ENCODE measurements at places on chromosomes 2 and 18.

- DNase-seq: no peak
- H3K27me3 ChIP-seq: no peaks in the 10 kb centered on the region
- H3K27ac ChIP-seq: no peak overlapping the region
- peaks cover 9% of the 10 kb centered on the region for H3K4me1 ChIP-seq
- no peaks in the 10 kb centered on the region for H3K36me3 ChIP-seq
Measured at GRCh38 chr2:186887107-186888090, 38.4 kb upstream of the ZSWIM2 start.

- no peak overlapping the region for H3K27ac ChIP-seq
- H3K36me3 ChIP-seq: no peaks in the 10 kb centered on the region
- no peaks in the 10 kb centered on the region for H3K27me3 ChIP-seq
Measured at GRCh38 chr2:39937621-39938020, 158.6 kb upstream of the THUMPD2 start.

DNA sequence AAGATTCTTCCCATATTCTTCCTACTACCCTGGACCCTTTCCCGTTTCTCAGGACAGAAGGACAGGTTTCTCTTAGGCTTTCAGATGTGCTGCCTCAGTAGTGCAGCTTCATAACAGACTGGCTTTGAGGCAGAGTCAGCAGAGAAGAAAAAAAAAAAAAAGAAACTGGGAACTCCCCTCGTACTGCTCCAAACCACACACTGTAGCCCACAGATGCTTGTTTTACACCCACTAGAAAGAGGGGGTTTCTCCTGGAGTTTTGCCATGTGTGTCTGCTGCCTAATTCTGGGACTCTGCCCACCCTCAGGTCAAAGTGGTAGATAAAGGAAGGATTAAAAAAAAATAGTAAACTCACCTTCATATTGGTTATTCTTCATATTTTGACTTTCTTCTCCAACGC is 95.9 kb downstream of the NCOA1 start:
- H3K27me3 ChIP-seq: peaks cover 2% of the 10 kb centered on the region
- H3K36me3 ChIP-seq: peaks cover 25% of the 10 kb centered on the region
- peak overlapping the region; percentile 48 for H3K4me3 ChIP-seq
- H3K4me1 ChIP-seq: peaks cover 97% of the 10 kb centered on the region

DNA sequence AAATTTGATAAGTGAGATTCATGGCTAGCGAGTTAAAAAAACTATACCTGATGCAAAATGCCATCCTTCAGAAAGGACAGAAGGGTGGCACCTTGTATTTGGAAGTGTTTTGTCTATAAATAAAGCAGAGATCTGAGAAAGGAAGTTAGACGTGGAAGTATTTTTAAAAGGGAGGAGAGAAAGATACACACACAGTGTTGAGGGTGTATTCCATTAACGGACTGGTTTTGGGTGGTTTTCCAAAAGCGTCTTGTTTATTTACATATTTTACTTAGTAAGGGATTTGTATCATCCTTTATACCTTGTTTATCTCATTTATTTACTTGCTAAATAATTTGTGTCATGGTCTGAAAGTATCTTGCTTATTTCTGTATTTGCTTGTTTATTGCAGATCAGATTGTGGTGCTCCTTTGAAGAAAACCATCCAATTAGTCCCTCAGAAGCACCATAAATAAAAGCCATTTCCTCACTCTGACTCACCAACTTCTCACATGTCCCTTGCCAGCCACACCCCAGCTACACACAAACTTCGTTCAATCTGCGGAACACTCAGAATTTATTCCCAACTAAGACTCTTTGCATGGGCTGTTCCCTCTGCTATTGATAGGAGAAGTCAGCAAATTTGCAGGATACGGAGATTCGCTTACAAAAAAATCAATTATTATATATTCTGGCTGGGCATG is 90.8 kb downstream of the FAM124B start:
- H3K27ac ChIP-seq: no peak overlapping the region
- H3K36me3 ChIP-seq: no peaks in the 10 kb centered on the region
- no peak for DNase-seq
- H3K4me3 ChIP-seq: no peak overlapping the region
- peaks cover 3% of the 10 kb centered on the region for H3K27me3 ChIP-seq
- H3K4me1 ChIP-seq: no peaks in the 10 kb centered on the region

GRCh38 chr2:138956116-138956515 is 175.9 kb upstream of the NXPH2 start:
- H3K4me3 ChIP-seq: no peak overlapping the region
- no peak overlapping the region for H3K27ac ChIP-seq
- H3K4me1 ChIP-seq: no peaks in the 10 kb centered on the region
- H3K27me3 ChIP-seq: peaks cover 3% of the 10 kb centered on the region
- no peak for DNase-seq
- H3K36me3 ChIP-seq: no peaks in the 10 kb centered on the region

GRCh38 chr18:54813977-54814565 is 14.2 kb upstream of the RAB27B start:
- H3K36me3 ChIP-seq: no peaks in the 10 kb centered on the region
- H3K27me3 ChIP-seq: no peaks in the 10 kb centered on the region
- H3K4me1 ChIP-seq: peaks cover 22% of the 10 kb centered on the region
- no peak overlapping the region for H3K4me3 ChIP-seq
- no peak overlapping the region for H3K27ac ChIP-seq
- DNase-seq: no peak

All from immature natural killer cell (primary cell).